Heart left ventricle (tissue), 16 donors: ENCODE measurements at places on chromosomes 2 and 18.

GRCh38 chr2:207825045-207825954, 55.6 kb upstream of the FZD5 start:
- DNase-seq: peak; percentile 35

DNA sequence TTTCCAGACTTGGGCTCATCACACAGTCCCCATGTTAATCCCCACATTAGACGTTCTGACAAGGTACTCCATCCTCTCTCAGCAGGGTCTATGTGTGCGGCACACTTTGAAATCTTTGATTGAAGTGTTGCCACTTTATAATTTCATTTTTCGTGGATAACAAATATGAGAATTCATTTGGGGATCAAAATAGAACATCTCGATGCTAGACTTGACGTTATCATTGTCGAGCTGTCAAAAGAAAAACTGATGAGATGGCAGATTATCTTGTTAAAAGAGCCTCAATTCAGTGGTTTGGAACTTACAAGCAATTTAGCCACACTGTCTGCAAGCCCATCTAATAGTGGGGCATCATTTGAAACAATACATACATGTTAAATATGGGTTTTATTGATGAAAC, 91.2 kb upstream of the SULT1C3 start:
- DNase-seq: no peak

DNA sequence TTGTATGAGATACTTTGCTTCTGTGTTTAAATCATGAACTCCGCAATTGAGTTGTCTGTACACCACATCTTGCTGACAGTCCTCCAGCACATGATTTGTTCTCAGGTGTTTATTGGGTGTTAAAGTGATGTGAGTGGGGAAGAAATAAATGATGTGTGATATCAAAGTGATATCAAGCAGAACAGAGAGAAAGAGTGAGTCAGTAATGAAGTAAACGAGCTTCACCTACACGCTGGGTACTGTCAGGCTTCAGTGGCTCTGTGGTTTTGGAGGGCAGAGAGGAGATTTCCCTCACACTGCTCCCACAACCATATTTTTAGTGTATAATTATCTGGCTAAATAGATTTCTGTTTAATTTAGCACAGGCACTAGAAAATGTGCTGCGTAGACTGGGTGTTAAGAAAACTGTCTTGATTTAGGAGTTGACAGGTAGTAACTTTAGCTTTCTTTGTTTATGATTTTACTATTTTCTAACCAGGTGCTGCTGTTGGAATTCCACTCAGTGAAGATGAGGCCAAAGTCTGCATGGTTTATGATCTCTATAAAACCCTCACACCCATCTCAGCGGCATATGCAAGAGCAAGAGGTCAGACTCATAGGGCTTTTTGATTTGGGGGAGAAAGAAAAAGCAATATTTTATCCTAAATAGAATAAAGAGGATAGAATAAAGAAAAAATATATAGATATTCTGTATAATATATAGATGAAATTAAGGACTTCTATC, 21.2 kb downstream of the ATIC start:
- DNase-seq: no peak

- DNase-seq: no peak
These were observed 317.2 kb downstream of the TSN start for GRCh38 chr2:122072666-122073065.

GRCh38 chr2:198162276-198162675, 357.9 kb downstream of the PLCL1 start:
- no peak for DNase-seq

GRCh38 chr2:163135256-163135655, 296.7 kb upstream of the KCNH7 start:
- DNase-seq: no peak

- peak; percentile 86 for DNase-seq
These were observed 1.5 kb downstream of the RND3 start for GRCh38 chr2:150485871-150486538.

DNA sequence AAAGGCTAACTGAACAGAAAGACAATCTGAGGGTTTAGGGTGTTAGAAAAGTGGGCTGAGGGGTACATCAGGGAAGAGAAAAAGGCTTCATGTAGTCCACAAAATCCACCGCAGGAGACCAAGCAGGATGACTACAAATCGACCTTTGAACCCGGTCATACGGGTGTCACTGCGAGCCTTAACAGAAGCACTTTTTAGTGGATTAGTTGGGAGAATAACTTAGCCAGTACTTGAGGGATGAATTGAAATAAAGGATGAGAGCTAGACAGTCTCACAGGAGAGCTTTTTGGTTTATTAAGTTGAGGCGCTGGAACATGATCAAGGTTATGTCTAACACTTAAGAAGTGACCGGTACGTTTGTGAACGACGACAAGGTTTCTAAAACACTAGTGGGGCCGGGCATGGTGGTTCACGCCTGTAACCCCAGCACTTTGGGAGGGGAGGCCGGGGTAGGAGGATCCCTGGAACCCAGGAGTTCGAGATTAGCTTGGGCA, 217.7 kb downstream of the MCFD2 start:
- no peak for DNase-seq

GRCh38 chr2:69805887-69806286, 23.6 kb upstream of the GMCL1 start:
- DNase-seq: no peak

GRCh38 chr18:50240080-50240563, 26.2 kb downstream of the CFAP53 start:
- DNase-seq: no peak

GRCh38 chr2:109439986-109440385, 173.8 kb downstream of the SEPTIN10 start:
- no peak for DNase-seq

GRCh38 chr2:215843579-215843978, 169.8 kb downstream of the MREG start:
- DNase-seq: no peak

DNA sequence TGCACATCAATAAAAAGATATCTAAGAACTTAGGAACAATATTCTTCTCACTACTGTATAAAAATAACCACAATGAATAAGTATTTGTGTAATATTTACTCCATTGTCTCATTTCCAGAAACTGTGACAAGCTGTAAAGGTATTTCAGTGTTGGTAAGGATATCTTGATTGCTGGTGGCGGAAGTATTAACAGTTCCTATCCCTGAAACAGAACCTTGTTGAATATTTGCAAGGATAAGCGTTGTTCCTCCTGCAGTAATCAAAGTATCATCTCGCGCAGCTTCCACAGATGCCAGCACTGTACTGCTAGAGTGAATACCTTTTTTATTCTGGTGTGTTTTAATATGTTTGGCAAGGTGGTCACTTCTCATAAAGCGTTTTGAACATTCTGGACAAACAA, 55.3 kb downstream of the SP3 start:
- no peak for DNase-seq

- no peak for DNase-seq
These were observed 62.8 kb downstream of the BOD1L2 start for GRCh38 chr18:57209713-57210106.

DNA sequence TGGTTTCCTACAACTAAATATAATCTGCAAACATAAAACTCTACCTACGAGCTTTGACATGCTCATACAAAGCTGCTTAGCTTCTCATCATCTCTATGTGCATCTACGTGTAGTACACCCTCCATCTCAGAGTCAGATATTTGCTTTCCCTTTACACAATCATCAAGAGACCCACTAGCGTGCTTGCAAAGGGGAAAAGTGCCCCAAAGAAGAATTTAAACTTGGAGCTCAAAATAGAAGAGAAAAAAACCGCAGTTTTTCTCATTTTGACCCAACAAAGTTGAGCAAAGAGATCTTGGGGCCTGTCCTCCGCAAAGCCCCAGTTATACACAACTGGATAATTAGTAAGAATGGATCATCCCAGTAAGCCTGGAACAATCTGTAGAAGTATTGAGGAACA, 104.1 kb downstream of the PAX3 start:
- no peak for DNase-seq

- no peak for DNase-seq
These were observed 20.3 kb downstream of the KYNU start for GRCh38 chr2:142897807-142898206.

GRCh38 chr2:33083699-33084387, 137.1 kb downstream of the LTBP1 start:
- no peak for DNase-seq

DNA sequence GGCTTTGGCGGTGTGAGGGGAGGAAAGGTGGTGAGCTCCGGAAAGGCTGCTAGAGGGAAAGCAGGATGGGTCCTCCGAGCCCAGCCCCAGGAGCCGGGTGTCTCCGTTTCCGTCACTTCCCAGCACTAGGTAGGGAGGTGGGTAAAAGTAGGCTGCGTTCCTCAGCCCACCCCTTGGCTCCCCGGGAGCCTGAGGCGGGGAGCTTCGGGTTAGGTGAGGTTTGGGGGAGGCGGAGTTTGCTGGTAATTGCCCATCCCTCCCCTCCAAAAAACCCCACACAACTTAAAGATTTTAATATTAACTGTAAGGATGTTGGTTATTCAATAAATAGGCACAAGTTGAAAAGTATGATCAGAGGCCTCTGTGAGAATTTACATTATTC, 552 bp upstream of the ATF2 start:
- DNase-seq: no peak

- peak; percentile 46 for DNase-seq
These were observed 691 bp downstream of the BIRC6 start for GRCh38 chr2:32357318-32358110.

- DNase-seq: no peak
These were observed 468.0 kb downstream of the NUP35 start for GRCh38 chr2:183592271-183592670.

- no peak for DNase-seq
These were observed 96.6 kb downstream of the PLB1 start for GRCh38 chr2:28592481-28592880.

DNA sequence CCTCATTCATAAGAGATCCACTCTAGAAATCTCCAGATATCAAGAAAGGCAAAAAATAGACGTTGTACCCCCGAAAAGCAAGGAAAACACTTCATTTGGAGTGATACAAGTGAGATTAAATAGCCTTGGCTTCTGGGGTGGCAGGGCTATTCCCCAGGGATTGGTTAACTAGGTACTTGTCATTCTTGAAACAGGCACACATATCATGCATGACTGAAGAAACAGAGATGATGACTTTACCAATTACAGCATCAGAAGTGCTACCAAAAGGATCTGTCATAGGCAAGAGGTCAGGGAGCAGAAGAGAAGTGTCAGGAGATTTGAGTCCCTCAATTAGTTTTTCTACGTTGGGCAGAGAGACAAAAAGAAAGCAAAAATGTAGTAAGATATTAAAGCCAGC, 45.2 kb upstream of the NFU1 start:
- no peak for DNase-seq

DNA sequence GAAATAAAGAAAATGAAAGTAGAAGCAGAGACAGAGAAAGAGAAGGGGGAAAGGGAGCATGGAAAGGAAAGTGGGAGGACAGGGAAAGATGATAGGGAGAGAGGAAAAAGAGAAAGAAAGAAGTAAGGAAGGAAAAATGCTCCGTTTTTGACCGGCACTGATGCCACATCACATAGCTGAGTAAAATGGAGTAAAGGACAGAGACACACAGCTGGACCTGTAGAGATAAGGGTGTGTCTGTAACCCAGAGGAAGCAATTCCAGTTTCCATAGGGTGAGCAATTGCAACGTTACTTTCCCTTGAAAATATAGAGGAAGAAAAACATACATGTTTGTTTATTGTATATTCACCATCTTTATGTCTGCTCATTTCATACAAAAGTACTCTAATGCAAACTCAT, 1866.9 kb upstream of the PIK3C3 start:
- DNase-seq: no peak

DNA sequence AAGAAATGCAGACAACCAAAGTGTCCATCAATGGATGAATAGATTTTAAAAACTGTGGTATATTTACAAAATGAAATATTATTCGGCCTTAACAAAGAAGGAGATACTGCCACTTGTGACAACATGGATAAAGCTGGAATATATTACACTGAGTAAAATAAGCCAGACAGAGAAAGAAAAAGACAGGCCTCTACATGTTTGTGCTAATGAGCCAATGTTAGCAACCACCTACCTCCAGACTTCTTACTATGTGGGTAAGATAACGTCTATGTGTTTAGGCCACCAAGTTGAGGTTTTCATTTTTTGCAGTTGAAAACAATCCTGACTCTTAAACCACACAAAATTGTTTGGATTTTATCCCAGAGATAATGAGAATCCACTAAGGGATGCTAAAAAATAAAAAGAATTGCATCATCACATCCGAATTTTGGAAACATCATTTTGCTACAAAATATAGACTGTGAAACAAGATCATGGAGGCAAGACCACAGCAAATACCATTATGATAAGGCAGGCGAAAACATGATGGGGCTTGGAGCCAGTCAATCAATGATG, 47.0 kb downstream of the EVA1A start:
- DNase-seq: no peak

DNA sequence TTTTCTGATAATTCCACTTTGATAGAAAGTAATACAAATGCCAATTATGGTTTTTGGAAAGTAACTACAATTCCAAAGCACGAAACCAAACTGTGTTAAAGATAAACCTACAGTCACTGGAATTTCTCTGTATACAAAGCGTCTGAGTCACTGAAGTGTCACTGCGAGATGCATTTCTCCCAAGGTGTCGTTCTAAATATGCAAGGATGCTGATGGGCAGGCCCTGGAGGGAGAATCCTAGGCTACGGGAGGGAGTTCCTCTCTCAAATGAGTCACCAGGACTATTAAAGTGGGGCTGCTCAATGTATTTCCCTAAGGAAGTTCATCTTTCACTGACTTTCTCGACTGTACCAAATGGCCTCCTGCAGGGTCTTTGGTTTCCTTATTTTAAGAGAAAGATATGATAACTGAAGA, 163.8 kb upstream of the STK17B start:
- DNase-seq: no peak

DNA sequence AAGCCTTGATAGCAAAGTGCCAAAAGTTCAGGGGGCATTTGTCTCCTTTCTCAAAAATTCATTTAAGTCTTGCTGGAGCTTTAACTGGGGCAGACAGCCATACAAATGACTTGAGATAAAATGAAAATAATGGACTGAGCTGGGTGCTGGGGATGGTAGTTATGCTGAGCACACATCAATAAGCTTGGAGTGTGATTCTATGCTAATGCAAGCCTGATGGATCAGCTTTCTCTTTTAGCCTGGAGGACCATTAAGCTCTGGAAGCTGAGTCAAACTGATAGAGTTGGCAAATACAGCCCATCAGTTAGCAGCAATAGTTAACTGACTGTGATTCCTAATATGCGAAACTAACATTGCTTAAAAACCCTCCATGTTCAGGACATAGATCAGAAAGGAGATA, 98.0 kb downstream of the CAMKMT start:
- DNase-seq: no peak

DNA sequence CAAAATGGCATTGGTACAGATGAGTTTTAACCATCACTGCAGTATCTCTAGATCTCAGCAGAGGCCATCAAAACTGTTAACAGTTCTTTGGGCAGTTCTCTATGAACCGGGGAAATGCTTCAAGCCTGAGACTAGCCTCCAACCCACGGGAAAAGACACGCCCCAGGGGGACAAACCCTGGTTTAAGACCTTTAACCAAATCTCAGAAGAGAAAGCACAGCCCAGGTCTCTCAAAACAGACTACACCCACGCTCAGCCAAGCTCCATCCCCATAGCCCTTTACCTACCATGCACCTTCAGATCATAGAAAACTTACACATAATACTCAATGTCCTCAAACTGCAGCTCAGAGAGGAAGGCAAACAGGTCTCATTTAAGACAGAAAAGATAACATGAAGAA, 78.3 kb downstream of the TMEM163 start:
- no peak for DNase-seq
